ENCODE measurements at places on chromosomes 4 and X.

- DNase-seq, result no peak
Measured at GRCh38 chr4:38149997-38150671, 189.9 kb downstream of the PTTG2 start.

DNA sequence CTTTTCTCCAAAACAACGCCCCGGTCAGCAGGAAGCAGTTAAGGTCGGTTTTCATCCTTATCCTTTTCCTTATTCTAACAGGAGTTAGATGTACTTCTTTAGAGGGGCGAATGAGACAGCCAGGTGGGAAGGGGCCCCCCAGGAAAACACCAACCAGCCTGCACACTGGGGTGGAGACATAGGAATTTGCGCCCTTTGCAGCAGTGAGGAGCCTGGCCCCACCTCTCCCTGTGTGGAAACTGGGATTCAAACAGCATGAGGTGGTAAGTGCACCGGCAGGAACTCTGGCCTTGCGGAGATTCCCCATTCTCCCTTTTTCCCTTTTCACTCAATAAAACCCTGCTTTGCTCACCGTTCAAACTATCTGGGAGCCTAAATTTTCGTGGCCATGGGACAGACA lies 8.0 kb upstream of the FAM47C start:
- DNase-seq, result no peak

DNA sequence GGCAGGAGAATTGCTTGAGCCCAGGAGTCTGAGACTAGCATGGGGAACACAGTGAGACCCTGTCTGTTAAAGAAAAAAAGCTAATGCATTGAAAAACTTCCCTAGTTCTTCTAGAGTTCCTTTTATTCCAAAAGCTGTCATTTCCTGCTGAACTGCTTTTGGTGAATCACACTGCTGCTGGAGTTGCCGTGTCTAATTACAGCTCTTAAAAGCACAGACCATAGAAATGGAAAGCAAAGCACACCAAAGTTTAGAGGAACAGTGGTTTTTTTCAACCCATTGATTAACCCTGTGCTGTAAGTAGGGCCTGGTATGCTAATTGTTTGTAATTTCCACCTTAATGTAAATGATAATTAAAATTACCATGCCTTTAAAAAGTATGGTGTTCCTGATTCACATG lies 52.4 kb downstream of the SEPTIN11 start:
- DNase-seq, result no peak

DNA sequence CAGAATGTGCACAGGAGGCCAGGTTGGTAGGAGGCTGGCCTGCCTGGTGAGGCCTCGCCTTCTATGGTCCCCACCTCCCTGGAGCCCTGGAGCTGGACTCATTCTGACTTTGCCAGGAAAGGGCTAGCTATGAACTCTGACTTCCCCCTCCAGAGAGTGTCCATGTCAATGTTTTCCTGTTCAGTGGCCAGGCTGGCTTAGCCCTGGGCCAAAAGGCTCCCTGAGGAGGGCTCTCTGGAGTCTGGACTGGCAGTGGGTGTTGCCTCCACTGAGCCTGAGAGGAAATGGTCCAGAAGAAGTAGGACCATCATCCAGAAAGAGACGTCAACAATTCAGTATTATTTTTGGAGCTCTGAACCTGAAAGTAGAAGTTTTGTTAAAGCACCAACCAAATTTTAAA lies 178.7 kb downstream of the CHIC2 start:
- no peak for DNase-seq
